NCI-H2029 treated with DMSO at 0.1 percent for 48 hours (cell line): ENCODE measurements at places on chromosomes 4 and X.

DNA sequence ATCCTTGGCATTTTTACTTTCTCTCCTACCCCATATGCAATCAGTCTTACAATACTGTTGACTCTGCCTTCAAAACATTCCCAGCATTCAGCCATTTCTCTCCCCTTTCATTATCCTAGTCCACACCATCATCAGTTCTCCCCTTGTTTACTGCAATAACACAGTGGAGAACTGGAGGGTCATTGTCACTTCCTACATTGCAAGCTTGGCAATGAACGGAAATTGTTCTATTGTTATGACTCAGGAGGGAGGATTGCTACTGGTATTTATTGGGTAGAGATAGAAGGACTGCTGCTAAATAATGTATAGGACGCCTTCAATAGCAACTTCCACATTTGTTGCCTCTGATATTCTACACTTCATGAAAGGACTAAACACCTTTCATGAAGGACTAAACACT is 231.8 kb downstream of the BANK1 start:
- DNase-seq, result no peak

DNA sequence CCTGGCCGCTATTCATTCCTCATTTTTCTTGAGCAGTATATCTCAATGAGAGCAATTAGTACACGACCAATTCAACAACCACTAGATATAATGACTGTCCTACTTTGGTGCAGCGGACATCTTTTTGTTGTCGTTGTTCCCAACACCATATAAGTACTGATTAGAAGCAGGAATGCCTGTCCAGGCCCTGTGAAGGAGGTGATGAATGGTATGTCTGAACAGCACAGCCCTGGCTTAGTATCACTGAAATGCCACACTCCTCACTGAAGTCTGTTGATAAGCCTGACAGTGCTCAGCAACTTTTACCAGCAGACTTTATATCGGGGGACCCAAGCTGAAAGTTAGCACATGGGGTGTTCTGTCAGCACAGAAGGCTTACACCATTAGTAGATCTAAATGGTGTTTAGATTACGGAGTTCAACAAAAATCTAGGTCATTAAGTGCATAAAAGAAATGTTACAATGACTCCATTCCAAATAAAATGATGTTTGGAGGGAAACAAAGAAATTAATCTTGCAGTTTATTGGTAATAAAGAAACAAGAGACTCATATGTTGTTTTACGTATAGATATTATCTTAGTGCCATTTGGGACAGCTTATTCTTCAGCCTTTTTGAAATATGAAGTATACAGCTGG is 228.3 kb upstream of the TTC29 start:
- DNase-seq, result no peak

DNA sequence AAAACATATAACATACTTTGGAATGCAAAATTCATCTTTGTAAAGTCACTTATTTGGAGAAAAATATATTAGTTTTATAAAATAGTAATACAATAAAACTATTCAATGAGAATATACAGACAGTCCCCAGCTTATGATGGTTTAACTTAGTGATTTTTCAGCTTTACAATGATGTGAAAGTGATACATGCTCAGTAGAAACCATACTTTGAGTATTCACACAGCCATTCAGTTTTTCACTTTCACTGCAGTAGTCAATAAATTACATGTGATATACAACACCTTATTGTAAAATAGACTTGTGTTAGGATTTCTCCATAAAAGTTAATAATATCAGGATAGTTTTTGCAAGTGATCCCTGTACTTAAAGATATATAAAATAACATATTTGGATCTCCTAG is 436.0 kb downstream of the CENPC start:
- DNase-seq, result no peak

- DNase-seq, result no peak
These were observed 2.7 kb downstream of the SHOX start for GRCh38 chrX:633043-633984.

GRCh38 chr4:157572284-157572683 is 351.8 kb downstream of the GRIA2 start:
- DNase-seq, result no peak

DNA sequence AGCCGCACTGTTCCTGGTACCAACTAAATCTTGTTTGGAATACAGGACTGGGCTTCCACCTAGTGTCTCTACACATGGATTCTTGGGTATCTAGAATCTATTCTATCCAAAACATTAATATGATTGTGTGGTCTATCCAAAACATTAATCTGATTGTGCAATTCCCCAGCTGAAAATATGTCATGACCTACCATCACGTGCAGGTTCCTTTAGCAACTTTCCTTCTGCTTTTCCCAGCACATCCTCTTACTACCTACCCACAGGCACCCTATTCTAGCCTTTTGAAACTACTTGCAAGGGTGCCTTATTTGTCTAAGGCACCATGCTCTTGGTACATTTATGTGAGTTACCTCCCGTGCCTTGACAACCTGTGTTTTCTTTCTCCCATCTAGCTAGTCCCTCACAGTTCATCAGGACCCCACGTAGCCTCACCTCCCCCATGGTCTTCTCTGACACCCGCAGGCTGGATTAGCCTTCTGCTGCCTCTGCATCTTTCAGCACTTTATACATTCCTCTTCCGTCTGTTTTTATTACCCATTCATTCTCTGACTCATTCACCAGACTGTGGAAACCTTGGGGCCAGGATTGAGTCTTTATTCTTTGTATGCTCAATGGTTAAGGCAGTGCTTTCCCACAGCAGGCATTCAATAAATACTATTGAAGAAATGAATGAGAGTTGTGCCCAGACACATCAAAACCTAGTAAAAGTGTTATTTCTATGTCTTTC is 88.8 kb upstream of the FAM9B start:
- no peak for DNase-seq
